ENCODE measurements at places on chromosomes 6 and 20.
A peak's percentile ranks its signal among the peaks of the same experiment; 100 is the strongest.

GRCh38 chr6:33116417-33116816, 40.6 kb downstream of the HLA-DPB1 start:
- no peak for DNase-seq

DNA sequence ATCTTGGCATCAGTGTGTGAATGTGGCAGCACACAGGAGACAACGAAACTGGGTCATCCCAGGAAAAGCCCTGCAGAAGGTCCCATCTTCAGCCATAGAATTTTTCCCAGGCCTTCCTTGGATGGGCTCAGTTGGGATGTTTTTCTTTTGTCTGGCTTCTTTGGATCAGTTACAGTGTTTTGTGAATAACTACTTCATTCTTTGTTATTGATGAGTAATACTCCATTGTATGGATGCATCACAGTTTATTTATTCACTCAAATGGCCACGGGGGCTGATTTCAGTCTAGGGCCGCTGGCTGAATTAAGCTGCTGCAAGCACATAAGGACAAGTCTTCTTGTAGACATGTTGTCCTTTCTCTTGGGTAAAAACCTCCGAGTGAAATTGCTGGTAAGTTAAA, 81.3 kb upstream of the CD93 start:
- DNase-seq: no peak

GRCh38 chr6:139364302-139364981, 10.0 kb downstream of the CITED2 start:
- DNase-seq: no peak

DNA sequence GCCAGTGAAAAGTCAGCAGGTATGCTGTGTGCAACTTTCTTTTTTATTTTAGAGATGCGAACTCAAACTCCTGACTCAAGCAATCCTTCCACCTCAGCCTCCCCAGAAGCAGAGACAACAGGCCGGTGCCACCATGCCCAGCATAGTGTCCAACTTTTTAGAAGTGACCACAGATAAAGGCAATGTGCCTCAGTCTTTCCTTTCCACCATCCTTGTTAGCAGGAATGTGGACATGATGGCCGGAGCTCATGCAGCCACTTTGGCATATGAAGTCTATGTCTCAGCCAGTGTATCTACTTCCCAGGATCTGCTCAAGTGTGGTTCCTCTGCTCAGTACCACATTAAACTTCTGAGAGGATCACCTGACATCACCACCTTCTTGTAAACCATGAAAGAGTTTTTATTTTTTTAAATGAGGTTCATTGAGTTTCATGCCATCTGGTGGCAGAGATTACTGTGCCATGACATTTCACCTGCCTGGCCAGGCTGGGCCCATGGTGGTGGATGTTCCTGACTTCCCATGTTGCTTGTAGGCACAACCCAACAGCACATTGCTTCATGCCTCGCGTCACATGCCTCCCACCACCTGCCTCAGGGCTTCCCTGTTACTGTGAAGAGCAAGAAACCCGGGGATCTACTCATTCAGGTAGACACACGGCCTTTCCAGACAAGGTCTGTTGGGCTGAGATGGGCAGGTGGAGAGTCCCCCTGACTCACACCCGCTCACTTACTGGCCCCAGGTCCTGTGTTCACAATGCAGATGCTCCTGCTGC, 216.5 kb downstream of the LY86 start:
- DNase-seq: no peak

GRCh38 chr6:6074190-6074589, 67.5 kb upstream of the NRN1 start:
- DNase-seq: no peak

GRCh38 chr6:34158876-34159275, 13.0 kb upstream of the GRM4 start:
- no peak for DNase-seq

GRCh38 chr6:158480989-158481388, 78.9 kb upstream of the TMEM181 start:
- DNase-seq: no peak

DNA sequence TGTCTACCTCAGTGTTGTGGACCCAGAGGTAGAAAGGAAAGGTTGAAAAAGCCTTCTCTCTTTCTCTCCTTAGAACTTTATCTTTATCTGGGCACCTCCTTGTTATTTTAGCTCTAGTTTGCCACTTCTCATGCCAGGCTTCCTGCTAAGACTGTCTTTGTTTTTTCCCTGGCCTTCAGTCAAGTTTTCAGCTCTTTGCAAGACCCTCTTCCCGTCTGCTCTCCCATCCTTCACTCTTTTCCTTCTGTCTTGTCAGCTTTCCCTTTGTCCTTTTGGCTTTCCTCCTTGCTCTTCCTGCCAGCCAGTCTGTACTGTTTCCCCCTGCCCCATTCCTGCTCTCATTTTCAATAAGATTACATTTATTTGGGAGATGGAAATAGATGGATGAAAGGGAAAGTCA, 86.8 kb upstream of the CCN6 start:
- DNase-seq: no peak

DNA sequence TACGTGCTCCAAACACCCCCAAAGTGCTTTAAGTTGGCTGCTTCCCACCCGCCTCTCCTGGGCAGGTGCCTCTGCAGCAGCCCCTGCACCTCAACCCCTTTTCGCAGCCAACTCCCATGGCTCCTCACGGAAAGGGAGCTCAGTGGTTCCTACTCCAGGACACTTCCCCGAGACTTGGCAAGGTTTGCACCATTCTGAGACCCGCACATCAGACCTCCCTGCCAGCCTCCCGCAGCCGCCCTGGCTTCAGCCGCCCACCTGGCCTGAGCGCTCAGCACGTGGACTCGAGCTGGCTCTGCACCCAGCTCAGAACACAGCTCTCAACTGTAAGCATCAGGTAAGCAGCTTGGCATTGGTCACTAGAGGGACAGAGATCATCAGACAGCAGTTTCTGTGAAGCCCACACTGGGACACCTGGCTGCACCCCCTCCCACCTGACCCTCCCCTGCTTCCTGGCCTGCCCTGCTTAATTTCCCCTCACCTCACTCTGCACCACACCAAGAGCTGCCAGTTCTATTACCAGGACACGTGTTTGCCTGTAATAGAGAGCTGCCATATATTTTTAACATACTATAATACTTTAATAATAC, 28.5 kb downstream of the GMDS start:
- no peak for DNase-seq

DNA sequence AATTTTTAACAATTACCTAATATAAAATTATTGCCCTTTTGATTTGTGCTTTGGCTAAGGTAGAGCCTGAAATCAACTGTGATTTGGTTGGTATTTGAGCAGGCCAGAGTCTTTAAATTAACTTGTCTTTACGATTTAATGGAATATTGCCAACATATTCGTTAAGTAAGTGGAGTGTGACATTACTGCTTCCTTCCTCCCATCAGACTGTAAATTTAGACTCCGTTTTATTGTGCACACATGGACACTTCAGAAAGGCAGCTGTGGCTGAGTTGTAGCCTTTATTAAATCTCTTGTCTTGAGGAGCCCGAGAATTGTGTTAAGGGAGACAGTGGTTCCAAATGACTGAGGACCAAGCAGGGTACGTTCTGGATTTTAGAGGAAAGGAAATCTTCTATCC, 57.4 kb downstream of the CAP2 start:
- DNase-seq: peak; percentile 8

- no peak for DNase-seq
Measured at GRCh38 chr20:22924046-22924737, 110.9 kb upstream of the SSTR4 start.

DNA sequence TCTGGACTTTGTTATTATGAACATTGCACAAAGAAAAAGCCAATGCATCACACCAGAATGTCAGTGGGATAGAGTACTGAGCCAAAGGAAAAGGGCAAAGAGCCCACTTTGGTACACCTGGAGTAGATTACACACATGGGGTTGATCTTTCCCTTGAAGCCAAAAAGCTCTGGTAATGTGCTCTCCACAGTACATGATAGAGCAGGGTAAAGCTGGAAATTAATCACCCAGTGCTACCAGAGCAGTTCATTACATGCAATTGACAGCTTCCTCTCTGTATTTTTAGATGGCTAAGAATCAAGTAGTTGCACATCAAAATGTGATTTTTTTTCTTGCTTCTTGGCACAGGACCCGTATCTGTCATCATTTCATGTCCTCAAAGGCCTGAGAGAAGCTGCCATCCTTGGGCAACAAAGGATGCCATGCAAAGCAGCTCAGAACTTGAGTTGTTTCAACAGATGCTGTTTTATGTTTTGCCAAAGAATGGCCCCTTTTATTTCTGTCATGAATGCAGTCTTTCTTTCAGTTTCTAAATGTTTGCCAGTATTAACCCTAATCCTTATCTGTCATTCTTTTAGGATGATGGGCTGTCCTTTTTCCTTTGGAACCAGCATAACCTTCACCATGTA, 88.1 kb downstream of the HDGFL1 start:
- no peak for DNase-seq

DNA sequence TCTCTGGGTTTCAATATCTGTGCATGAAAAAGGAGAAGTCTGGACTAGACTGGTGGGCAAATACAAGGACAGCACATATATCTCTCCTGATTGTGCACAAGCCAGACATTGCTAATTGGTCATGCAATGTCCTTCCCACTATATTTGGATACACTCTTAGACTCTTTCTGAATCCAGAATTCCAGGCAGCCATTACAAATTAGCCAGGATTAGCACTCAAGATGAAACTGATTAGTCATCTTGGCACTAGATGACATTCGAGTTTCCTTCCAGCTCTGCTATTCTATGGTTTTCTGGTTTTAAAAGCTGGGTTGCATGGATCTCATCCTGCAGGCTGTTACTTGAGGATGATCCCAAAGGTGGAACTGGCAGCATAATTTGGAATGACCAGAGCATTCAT, 73.2 kb downstream of the SCP2D1 start:
- DNase-seq: no peak

- no peak for DNase-seq
Measured at GRCh38 chr20:48393737-48394314, 434.0 kb downstream of the PREX1 start.

GRCh38 chr6:107523794-107524193, 33.9 kb downstream of the SOBP start:
- DNase-seq: no peak

GRCh38 chr20:23776067-23776771, 25.5 kb upstream of the CST1 start:
- DNase-seq: no peak

DNA sequence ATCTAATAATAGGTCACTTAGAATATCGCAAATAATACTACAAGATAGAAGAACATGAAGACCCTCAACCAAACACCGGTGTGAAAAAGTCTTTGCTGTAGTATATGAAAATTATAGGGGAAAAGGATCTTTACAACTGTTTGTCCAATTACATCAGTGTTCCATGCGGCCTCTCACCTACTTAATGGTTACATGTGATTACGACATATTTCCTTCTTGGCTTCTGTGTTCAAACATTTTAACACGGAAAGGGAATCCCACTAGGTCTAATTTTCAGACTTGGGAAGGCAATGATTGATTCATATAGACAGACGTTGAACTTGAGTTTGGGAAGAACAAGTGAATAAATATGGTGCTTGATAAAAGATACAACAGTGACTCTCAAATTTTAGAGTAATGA, 273.4 kb downstream of the KIF16B start:
- no peak for DNase-seq

DNA sequence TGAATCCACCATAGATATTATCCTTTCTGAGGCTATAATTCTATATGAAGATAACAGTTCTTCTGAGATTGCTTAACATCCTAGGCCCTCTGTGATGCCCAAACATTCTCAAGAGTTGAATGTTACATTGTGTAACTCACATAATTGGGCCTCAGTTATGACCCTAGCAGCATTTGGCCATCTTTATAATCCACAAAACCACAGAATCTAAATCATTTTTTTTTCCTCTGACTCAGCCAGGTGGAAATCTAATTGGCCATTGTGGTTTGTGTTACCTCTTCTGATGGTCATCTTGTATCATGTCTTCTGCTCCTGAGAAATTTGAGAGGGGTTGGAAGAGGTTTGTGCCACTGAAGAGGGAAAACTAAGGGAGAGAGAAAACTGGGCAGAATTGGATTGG, 99.5 kb downstream of the LINC00237 start:
- no peak for DNase-seq

- DNase-seq: no peak
Measured at GRCh38 chr6:13827032-13827431, 12.7 kb upstream of the MCUR1 start.

GRCh38 chr6:20444786-20445271, 43.1 kb downstream of the E2F3 start:
- no peak for DNase-seq

GRCh38 chr6:134802426-134803058, 147.4 kb downstream of the ALDH8A1 start:
- DNase-seq: no peak

GRCh38 chr20:530321-530720, 13.3 kb downstream of the CSNK2A1 start:
- DNase-seq: no peak

GRCh38 chr6:147750413-147750812, 241.9 kb downstream of the SAMD5 start:
- DNase-seq: no peak

GRCh38 chr6:85172705-85173104, 277.2 kb upstream of the NT5E start:
- no peak for DNase-seq

DNA sequence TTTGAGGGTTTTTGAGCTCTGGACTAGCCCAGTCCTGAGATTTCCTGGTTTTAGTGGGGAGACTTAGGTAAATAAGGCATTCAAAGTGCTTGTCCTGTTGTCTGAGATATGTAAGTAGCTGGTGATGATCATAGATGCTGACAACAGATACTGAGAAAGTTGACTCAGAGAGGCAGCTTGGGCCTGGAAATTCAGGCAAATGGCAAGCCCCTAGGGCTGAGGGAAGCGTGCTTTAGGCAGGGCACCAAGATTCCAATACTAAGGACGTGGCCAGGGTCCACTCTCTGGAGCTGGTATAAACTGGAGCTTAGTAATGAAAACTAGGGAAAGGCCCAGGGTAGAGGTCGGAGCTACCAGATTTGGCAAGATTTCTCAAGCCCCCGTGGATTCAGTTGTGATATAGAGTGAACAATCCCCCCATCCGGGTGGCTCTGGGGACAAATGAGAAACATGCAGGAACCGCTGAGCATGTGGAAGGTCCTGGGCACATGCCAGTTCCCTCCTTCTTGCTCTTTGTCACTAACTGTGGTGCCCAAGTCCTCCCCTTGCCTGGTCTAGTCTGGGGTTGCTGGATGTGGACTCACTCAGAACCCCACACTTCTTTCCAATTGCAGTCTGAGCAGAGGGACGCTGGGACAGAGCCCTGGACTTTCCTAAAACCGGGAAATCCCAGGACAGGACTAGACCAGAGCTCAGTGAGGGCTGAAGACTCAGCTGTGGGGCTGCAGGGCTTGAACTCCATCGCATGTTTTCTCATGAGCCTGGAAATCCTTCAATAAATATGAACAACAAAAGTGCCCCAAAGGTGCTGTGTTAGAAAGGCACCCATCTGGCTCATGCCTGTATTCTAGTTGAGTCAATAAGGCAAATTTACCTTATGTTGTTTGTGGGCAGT, 10.3 kb downstream of the SLC22A3 start:
- DNase-seq: no peak
